Osteoblast (primary cell): ENCODE measurements at places on chromosomes 3 and 15.

- DNase-seq, result no peak
Observed at GRCh38 chr15:80202641-80203360, 49.2 kb downstream of the CTXND1 start.

DNA sequence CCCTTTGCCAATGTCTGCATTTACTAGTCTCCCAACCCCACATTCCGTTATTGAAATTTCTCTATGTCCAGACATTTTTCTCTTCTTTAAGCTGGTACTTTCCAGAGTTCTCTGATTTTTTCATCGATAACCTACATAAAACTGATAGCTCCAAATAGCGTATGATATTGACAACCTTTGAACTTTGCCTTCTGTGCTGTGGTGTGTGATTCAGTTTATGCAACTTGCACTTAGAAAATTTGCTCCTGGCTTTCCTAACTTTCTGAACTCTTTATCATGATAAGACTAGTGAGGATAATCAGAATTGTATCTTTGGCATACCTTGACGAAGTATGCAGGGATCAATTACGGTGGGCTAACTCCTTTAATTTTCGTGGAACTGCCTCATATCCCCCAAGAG is 1261.3 kb downstream of the SI start:
- DNase-seq, result no peak

GRCh38 chr3:187958432-187959003 is 195.4 kb upstream of the LPP start:
- DNase-seq, result no peak

DNA sequence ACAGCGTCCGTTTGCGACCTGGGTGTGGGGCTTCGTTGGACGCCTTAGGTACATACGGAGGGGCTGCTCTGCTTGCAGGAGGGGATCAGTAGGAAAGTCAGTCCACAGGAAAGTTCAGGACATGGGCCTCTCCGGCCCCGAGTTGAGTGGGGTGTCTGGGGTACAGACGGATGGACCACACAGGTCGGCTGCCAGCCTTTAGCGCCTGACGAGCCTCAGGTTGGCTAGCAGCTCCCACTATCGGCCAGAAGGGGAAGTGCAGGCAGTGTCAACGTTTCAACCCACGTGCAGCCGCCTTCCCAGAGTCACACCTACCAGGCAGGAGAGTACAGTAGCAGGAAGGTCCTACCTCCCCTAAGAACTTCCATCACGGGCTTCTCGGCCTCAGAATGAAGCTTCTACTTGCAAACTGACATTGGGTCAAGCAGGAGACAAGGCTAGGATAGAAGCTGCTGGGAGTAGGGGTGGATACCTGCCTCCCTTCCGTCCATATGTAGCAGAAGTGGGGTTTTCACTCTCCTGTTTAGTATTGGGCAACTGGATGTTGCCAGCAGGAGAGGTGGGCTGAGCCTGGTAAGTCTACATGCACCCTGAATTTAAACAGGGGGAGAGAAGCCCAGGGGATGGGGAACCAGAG is 1.8 kb upstream of the SCN5A start:
- peak; percentile 95 for DNase-seq

- DNase-seq, result no peak
Observed at GRCh38 chr15:81255315-81255957, 58.8 kb downstream of the IL16 start.

DNA sequence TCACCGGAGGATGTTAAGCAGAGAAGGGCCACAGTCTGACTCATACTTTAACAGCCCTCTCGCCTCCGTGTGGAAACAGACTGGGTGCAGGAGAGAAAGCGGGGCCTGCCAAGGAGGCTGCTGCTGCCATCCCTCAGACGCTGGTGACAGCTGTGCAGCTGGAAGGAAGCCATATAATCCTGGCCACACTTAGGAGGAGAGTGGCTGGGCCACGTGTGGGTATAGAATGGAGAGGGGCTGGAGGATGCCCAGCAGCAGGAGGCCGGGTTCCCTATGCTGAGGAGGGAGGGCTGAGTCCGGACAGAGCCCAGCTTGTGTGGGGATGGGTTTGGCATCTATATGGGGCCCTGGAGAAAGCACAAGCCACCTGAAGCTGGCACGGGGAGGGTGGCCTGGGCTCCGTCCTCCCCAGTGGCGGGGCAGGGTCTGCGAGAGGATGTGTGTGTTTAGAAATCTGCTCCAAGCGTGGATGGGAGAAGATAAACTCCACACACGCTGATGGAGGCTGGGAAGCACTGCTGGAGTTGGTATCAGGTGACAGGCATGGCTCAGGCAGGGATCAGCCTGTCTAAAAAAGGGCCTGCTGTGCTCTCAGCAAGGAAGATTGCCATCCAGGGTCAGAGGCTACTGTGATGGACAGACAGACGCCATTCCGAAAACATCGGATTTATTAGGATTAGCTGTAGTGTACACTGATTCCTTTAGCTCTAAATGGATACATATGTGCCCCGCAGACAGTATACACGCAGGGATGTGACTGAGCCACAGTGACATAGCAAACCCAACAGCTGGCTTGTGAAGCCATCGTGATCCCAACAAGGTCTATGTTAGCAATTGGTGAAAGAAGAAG is 15.9 kb downstream of the ABTB1 start:
- peak; percentile 72 for DNase-seq

DNA sequence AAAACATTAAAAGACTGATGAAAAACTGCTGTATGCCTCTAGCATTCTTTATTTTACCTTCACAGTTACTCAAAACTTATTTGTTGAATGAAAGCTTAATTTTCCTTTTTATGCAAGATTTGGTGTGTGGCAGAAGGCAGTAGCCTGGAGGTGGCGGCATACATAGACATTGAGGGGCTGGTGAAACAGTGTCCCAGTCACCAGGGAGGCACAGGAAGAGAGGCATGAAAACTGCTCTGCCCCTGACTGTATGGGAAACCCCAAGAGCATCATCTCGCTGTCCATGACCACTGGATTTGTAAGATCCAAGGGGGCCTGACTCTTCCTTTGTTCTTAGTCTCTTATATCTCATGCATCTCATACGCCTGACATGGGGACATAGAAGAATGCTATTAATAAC is 493.7 kb upstream of the GOLIM4 start:
- DNase-seq, result no peak

- DNase-seq, result no peak
Observed at GRCh38 chr3:105032541-105032940, 334.2 kb upstream of the ALCAM start.

GRCh38 chr15:72365844-72366243 is 10.0 kb downstream of the HEXA start:
- no peak for DNase-seq

- DNase-seq, result peak; percentile 71
Observed at GRCh38 chr3:183817639-183818038, 7.7 kb downstream of the MAP6D1 start.
